GM23338 (cell line): ENCODE measurements at places on chromosomes 3 and 15. TPM values are rescaled to one million over a fixed set of nuclear protein-coding genes. Genes with fewer than 3 reads are reported as not detected.
A peak's percentile ranks its signal among the peaks of the same experiment; 100 is the strongest.

DNA sequence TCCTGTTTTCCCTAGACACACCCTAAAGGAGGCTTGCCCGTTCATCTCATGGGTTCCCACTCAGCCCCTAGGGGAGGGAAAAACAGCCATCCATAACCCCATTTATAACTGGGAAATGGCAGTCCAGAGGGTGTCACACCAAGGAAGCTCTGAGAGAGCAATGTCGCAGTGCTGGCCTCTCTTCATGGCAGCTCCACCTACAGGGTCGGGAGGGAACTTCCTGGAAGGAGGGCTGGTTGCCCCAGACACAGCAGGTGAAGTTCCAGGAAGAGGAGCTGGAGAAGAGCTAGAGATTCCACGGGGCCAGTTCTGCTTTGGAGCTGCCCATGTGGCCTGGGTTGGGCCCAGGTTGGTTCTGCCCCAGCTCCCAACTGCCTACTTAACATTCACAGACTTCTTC, 22.3 kb upstream of the LINGO1 start:
- no peaks in the 10 kb centered on the region for H3K4me1 ChIP-seq
- no peak overlapping the region for H3K4me3 ChIP-seq
- no peaks in the 10 kb centered on the region for H3K36me3 ChIP-seq
- DNase-seq, result peak; percentile 86

GRCh38 chr15:95180530-95180929, 949.2 kb downstream of the MCTP2 start:
- H3K27ac ChIP-seq, result no peak overlapping the region
- H3K27me3 ChIP-seq, result no peaks in the 10 kb centered on the region
- no peaks in the 10 kb centered on the region for H3K4me1 ChIP-seq

GRCh38 chr15:23566071-23566554, 639 bp downstream of the MKRN3 start:
- H3K27ac ChIP-seq, result no peak overlapping the region
- H3K4me1 ChIP-seq, result no peaks in the 10 kb centered on the region
- no peak for DNase-seq
- no peaks in the 10 kb centered on the region for H3K36me3 ChIP-seq

DNA sequence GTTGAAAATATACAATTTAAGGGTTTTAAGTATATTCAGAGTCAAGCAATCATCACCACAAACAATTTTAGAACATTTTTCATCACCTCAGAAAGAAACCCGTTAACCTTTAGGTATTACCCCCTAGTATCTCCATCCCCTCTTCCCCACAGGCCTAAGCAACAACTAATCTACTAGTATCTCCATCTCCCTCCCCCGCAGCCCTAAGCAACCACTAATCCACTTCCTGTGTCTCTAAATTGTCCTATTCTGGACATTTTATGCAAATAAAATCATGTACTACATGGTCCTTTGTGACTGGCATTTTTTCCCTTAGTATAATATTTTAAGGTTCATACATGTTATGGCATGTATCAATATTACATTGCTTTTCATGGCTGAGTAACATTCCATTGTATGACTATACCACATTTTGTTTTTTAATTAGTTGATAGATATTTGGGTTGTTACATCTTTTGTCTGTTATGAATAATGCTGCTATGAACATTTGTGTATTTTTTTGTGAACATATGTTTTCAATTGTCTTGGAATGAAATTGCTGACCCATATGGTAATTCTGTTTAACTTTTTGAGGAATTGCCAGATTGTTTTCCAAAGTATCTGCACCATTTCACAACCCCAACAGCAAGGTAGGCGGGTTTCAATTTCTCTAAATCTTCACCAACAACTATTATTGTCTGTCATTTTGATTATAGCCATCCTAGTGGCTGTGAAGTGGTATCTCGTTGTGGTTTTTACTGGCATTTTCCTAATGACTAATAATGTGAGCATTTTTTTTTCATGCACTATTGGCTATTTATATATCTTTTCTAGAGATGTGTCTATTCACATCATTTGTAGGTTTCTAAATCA, 215.6 kb upstream of the CD96 start:
- H3K27me3 ChIP-seq, result no peaks in the 10 kb centered on the region; the same call in 1 of the 2 replicates
- DNase-seq, result no peak
- no peaks in the 10 kb centered on the region for H3K36me3 ChIP-seq
- H3K4me1 ChIP-seq, result no peaks in the 10 kb centered on the region
- no peak overlapping the region for H3K4me3 ChIP-seq

- H3K27me3 ChIP-seq, result peaks cover 15% of the 10 kb centered on the region; the same call in 1 of the 2 replicates
- H3K4me1 ChIP-seq, result peaks cover 25% of the 10 kb centered on the region
- H3K36me3 ChIP-seq, result no peaks in the 10 kb centered on the region
- no peak overlapping the region for H3K4me3 ChIP-seq
Measured at GRCh38 chr15:59396679-59397078, 24.0 kb upstream of the MYO1E start.

DNA sequence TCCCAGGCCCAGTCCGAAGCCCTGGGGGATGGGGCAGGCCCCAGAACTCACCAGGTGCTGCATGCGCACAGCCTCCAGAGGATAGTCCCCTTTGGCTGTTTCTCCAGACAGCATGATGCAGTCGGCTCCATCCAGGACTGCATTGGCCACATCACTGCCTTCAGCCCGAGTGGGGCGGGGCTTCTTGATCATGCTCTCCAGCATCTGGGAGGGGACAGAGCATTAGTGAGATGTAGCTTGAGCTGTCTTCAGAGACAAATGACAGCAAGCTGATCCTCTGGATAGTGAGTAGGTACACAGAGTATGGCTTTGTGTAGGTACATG, 9.1 kb upstream of the GRAMD2A start:
- no peak for DNase-seq
- H3K27me3 ChIP-seq, result no peaks in the 10 kb centered on the region
- H3K36me3 ChIP-seq, result peaks cover 95% of the 10 kb centered on the region
- H3K4me1 ChIP-seq, result no peaks in the 10 kb centered on the region
- no peak overlapping the region for H3K27ac ChIP-seq
- H3K4me3 ChIP-seq, result no peak overlapping the region

GRCh38 chr3:37984051-37984450, 6.5 kb upstream of the VILL start:
- no peaks in the 10 kb centered on the region for H3K27me3 ChIP-seq
- no peak overlapping the region for H3K27ac ChIP-seq
- no peak overlapping the region for H3K4me3 ChIP-seq
- no peaks in the 10 kb centered on the region for H3K4me1 ChIP-seq
- H3K36me3 ChIP-seq, result no peaks in the 10 kb centered on the region
- no peak for DNase-seq

GRCh38 chr3:95883801-95884200, 930.6 kb upstream of the EPHA6 start:
- H3K4me3 ChIP-seq, result no peak overlapping the region
- peak; percentile 36 for DNase-seq
- peaks cover 5% of the 10 kb centered on the region; the same call in 1 of the 2 replicates for H3K4me1 ChIP-seq
- no peak overlapping the region for H3K27ac ChIP-seq

DNA sequence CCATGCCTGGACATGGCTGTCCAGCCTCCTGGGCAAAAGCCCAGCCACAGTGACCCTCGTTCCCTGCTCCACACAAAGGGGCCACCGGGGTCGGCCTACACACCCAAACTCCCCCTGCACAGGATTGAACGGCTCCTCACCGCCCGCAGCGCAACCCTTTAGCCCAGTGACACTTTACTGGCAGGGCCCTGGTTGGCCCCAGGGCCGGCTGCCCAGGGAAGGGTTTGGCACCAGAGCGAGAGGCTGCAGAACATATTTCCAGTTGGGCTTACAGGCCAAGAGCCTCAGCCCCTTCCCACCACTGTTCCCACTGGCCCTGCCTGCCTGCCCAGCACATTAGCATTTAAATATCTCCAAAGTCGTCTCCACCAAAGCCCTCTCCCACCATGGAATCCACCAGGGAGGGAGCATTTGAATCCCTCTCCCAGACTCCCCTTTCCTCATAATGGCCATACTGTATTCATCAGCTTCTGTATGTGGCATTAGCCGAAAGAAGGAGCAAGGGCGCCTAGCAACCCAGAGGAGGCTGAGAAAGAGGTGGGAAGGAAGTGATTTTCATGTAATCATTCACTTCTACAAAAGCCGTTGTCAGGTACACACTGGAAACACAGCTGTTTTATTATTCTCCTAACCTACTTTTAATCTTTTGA, 85.4 kb downstream of the SLC6A11 start:
- H3K4me1 ChIP-seq, result no peaks in the 10 kb centered on the region
- no peak overlapping the region for H3K27ac ChIP-seq
- no peaks in the 10 kb centered on the region for H3K27me3 ChIP-seq
- no peaks in the 10 kb centered on the region for H3K36me3 ChIP-seq
- no peak for DNase-seq

GRCh38 chr3:174720717-174721116, 138.4 kb upstream of the NAALADL2 start:
- H3K27ac ChIP-seq, result no peak overlapping the region
- DNase-seq, result no peak
- no peak overlapping the region for H3K4me3 ChIP-seq

DNA sequence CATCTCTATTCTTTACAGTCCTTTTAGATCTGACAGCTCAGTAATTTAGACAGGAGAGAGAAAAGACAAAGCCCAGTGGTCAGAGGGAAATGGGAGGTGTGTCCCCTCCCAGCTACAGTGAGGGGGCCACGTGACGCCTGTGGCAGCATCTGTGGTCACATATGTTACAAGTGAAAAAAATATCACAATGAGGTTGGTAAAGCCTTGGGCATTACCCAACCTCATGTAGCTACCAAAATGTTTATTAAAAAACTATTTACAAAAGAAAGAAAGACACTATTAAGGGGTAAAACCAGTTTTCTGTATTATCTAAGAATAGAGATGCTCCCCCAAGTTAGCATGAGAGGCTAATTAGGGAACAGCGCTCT, 42.9 kb upstream of the PLCL2 start:
- no peak overlapping the region for H3K27ac ChIP-seq
- peaks cover 28% of the 10 kb centered on the region for H3K4me1 ChIP-seq
- H3K4me3 ChIP-seq, result no peak overlapping the region
- H3K36me3 ChIP-seq, result no peaks in the 10 kb centered on the region

- no peak for DNase-seq
- no peaks in the 10 kb centered on the region for H3K27me3 ChIP-seq
Measured at GRCh38 chr3:20324664-20325478, 138.9 kb upstream of the SGO1 start.

DNA sequence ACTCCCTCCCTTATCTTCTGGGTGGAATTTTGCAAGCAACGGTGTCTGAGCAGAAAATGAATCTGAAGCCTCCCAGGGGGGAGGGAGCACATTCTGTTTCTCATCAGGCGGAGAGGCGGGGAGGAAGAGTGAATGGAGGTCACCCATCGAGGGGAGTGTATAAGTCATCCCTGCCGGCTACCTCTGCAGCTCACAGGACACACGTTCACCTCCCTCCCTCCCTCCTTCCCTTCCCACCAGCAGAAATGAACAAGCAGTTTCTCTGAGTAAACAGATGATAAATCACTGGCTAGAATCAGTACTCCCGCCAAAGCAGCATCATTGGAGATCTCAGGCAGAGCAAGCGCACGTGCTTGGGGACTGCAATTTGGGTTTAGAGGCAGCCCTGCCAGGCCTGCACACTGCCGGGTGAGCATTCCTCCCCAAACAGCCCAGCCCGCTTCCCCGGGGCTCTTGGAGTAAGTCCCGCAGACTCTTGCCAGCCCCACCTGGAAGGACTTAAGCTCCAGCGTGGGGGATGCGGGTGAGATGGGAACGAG, 38.3 kb downstream of the CPN2 start:
- no peak overlapping the region for H3K27ac ChIP-seq
- peaks cover 24% of the 10 kb centered on the region for H3K4me1 ChIP-seq
- peaks cover 25% of the 10 kb centered on the region for H3K27me3 ChIP-seq
- no peaks in the 10 kb centered on the region for H3K36me3 ChIP-seq
- DNase-seq, result peak; percentile 42

DNA sequence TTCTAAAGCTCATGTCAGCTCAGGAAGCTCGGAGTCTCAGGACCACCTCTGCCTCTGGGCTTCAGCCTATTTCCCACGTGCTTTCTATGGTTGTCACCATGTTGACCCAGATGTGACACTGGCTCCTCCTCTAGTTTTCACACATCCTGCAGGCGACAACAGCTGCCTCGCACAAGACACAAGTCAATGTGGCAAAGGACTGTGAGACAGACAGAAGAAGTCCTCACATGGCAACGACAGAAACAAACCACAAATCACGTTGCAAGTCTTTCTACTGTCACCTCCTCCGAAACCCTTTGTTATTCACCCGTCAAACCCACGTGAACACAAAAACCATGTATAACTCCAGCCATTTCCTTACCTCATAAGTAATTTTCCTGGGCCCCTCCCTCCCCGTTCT, 194.5 kb downstream of the MEX3B start:
- H3K27me3 ChIP-seq, result no peaks in the 10 kb centered on the region
- no peak overlapping the region for H3K27ac ChIP-seq
- H3K4me3 ChIP-seq, result no peak overlapping the region
- H3K36me3 ChIP-seq, result no peaks in the 10 kb centered on the region

GRCh38 chr15:51071578-51071977, 23.1 kb downstream of the TNFAIP8L3 start:
- DNase-seq, result no peak
- no peaks in the 10 kb centered on the region for H3K27me3 ChIP-seq
- H3K27ac ChIP-seq, result no peak overlapping the region

GRCh38 chr3:45537616-45537969, 57.0 kb upstream of the LIMD1 start:
- no peaks in the 10 kb centered on the region; the same call in 1 of the 2 replicates for H3K36me3 ChIP-seq
- H3K27ac ChIP-seq, result no peak overlapping the region
- H3K4me3 ChIP-seq, result no peak overlapping the region

DNA sequence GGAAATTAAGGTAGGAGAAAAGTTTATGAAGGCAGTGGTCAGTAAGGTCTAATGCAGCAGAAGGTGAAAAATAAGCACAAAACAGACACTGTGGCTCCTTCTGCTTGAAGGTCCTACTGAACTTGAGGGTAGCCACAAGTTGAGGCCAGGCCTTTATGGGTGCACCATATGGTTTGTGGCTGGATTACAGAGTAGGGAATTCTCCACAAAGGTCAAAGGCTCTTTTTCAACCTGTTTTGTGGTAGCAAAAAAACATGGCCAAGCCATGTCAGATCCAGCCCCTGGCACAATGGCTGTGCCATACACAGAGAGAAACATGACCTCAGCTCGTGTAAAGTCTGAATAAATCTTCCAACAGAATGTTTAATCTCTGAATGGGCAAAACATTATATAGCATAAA, 214.0 kb downstream of the SATB1 start:
- no peaks in the 10 kb centered on the region for H3K4me1 ChIP-seq
- no peaks in the 10 kb centered on the region for H3K36me3 ChIP-seq
- no peak for DNase-seq
- H3K4me3 ChIP-seq, result no peak overlapping the region

DNA sequence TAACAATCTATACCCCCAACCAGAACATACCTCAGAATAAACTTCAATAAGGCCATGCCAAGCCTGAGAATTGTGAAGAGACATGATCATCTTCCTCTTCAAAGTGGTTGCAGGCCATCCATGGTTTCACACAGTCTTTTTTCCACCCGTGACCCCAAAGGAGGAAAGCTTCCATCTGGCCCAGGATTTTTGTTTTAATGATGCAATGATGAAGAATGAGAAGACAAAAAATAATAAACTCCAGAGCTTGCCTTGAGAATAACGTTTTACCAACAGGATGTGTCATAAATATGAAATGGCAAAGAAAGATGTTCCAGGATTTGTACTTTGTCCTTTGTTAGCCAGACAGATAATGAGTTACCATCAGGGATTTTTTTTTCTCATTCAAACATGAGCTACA, 201.9 kb downstream of the WNT5A start:
- H3K27ac ChIP-seq, result no peak overlapping the region
- peaks cover 11% of the 10 kb centered on the region for H3K4me1 ChIP-seq
- no peaks in the 10 kb centered on the region for H3K27me3 ChIP-seq
- DNase-seq, result no peak
- H3K4me3 ChIP-seq, result no peak overlapping the region

AADACL2 gene
- not detected in 2 replicates for total RNA-seq

GRK7 gene
- not detected in 2 replicates for total RNA-seq

DYNLT2B gene
- 7.7 and 11.3 TPM in 2 replicates for total RNA-seq

GLCE gene
- 13.8 and 15.5 TPM in 2 replicates for total RNA-seq

TJP1 gene
- total RNA-seq, result 108 and 116 TPM in 2 replicates

NMNAT3 gene
- total RNA-seq, result 7.4 and 9.2 TPM in 2 replicates

MYL3 gene
- total RNA-seq, result not detected in 2 replicates

CIAO2A gene
- 132 and 199 TPM in 2 replicates for total RNA-seq

AMIGO3 gene
- total RNA-seq, result 8.2 and 10.4 TPM in 2 replicates

STAB1 gene
- total RNA-seq, result 0.90 and 3.0 TPM in 2 replicates

DRD3 gene
- 0.21 and 0.70 TPM in 2 replicates for total RNA-seq
